ENCODE measurements at places on chromosomes 2 and 18.

- DNase-seq = no peak
These were observed 6.2 kb upstream of the TWIST2 start for GRCh38 chr2:238841542-238842164.

GRCh38 chr2:186422226-186422625, 63.8 kb upstream of the ZC3H15 start:
- DNase-seq = no peak

DNA sequence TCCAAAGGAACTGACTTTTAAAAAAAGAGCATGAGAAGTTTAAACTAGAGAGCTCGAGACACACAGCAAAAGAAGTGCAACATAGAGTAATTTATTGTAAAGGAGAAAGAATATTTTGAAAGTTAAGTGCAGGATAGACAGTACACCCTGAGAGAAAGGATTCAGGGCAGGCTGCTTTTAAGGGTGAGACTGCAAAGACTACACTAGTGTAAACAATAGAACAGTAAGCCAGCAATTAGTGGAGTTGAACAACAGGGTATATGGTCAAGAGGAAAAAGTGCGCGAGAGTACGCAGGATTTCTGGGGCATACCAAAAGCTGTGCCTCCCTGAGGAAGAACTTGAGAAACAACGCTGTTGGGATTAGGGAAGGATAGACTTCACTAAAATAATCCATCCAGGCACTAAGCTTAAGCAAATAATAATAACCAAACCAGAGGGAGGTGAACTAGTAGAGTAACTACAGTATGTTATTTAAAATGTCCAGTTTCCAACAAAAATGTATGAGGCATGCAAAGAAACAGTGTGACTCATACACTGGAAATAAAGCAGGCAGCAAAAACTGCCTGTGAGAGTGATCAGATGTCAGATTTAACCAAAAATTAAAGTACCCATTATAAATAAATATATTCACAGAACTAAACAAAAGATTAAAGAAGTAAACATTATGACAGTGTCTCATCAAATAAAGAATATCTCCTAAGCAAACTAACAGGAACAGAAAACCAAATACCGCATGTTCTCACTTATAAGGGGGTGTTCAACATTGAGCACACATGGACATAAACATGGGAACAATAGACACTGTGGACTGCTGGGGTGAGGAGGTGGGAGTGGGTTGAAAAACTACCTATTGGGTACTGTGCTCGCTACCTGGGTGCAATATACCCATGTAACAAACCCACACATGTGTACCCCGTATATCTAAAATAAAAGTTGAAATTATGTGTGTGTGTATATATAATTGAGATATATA, 40.5 kb upstream of the EMILIN2 start:
- no peak for DNase-seq

DNA sequence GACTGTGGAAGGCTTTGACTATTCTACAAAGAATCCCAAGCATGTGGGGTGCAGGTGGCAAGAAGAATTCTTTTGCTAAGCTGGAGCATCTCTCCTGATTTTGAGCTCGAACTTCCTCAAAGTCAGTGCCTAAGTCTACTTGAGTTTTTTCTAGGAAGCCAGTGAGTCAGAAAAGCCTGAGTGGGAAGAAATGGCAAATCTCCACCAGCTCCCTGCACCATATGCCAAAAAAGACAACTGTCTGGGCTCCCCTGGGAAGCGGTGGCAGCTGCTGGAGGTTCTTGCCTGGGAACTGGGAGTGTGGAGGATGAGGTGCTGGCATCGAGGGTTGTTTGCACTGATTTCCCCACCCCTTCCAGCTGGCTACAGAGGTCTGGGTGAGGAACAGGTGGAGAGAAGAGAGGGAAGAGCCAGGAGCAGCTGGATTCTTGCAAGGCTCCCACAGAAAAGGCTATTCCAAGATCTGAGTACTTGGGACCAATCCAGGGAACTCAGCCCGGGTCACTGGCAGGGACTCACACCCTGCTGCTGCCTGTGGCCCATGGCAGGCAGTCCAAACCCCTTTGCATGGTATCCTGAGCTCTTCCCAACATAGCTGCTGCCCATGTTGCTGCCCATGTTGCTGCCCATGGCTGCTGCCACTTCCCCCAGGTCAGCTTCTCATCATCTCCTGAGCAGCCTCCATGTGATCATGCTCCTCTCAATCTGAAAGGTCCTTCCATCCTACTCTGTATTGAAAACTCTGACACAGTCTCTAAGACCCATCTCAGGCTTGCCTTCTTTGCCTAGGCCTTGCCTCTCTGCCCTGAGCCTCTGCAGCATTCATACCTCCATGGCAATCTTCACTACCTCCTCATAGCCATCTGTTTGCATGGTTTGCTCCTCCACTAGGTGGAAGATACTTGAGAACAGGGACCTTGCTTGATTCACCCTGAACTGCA, 128.3 kb upstream of the SPATS2L start:
- no peak for DNase-seq

Data from effector memory CD8-positive, alpha-beta T cell (primary cell).